ENCODE measurements at places on chromosomes 4 and X.

DNA sequence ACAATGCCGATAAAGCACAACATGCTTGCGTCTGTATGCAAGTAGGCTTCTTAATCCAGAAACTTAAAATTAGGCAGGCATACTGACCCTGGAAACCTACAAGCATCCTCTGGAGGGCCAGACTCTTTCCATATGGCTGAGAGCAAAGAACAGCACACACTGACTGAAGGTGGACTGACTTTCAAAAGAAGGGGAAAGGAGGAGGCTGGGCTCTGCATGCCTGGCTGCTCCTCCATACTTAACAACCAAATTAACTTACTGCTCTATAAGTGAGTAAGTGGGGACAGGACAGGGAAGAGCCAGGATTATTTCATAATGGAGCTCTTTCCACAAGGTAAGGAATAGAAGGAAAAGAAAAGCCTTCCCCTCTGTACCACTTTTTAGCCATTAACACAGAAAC is 55.9 kb upstream of the ATP8A1 start:
- DNase-seq = no peak

GRCh38 chr4:175419236-175419718 is 392.8 kb downstream of the GPM6A start:
- no peak for DNase-seq

DNA sequence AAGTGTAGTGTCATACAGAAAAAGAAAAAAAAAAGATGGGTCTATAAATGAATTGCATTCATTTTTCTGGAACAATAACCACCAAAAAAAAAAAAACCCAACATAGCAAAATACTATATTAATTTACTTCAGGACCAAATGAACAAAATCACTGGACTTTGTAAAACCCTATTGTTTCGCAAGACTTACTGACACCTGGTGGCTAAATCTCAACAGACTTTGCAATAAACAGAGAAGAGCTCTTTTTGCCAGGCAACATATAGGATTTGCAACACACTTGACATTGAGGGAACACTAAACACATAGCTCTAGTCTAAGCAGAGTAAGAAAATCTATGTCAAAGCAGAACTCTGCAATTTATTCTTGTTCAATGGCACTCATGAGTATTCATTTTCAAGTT is 990.2 kb downstream of the STPG2 start:
- peak; percentile 4 for DNase-seq

DNA sequence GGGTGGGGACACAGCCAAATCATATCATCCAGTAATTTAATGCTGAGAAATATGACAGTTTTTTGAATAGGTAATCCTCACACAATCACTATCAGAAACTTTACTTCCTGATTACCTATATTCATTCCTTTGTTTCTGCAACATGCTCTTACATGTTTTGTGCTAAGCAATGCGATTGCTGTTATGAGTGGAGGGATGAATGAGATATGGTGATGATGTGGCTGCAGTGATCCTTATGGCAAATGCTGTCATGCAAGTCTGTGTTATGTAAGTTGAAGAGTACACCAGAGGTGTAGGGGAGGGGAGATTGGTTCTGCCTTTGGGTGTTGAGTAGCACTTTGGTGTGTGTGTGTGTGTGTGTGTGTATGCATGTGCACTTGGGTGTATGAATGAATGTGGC is 14.6 kb downstream of the HERC3 start:
- no peak for DNase-seq

- DNase-seq = no peak
Observed at GRCh38 chrX:78066110-78066509, 37.9 kb upstream of the PGK1 start.

GRCh38 chr4:165799384-165799815 is 73.6 kb upstream of the TLL1 start:
- DNase-seq = no peak

GRCh38 chrX:150038315-150038714 is 100.0 kb upstream of the EOLA2 start:
- DNase-seq = no peak

DNA sequence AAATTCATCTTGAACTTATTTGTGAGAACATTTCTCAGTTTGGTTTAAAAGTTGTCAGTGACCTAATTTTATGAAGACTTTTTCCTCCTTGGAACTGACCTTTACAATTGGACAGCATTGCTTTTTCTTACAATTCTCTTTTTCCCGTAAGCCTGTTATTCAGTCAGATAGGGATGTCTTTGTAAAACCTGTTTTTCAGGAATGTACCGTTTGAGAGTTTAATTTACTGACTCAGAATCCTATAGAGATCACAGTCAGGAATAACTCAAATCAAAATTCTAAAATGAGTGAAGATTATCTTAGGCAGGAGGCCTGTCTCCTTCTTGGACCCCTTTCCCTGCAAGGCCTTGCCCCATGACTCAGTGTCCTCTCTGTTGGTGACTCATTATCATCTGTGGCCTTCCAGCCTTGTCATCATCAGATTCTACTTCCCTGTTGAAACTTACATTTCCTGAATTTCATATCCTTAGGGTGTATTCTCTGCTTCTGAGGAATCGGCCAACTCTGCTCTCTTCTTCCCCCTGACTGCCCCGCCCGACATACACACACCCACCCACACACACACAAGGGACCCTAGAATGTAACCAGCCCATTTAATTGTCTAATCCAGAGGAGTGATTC is 99.8 kb downstream of the ARHGAP10 start:
- DNase-seq = peak; percentile 16

DNA sequence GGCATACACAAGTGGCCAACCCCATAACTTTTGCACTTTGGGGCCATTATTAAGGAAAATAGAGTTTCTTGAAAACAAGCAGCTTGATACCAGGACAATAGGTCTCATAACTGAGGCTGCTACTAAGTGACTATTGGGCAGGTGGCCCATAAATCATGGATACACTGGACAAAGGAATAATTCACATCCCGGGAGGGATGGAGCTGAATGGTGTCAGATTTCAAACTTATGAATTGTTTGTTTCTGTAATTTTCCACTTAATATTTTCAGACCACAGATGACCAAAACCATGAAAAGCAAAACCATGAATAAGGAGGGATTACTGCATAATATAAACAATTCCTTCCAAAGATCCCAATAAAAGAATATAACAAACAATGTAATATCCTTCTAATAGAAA is 114.4 kb downstream of the WDFY3 start:
- no peak for DNase-seq

- no peak for DNase-seq
Observed at GRCh38 chrX:1140236-1140681, 72.2 kb downstream of the CRLF2 start.

- no peak for DNase-seq
Observed at GRCh38 chr4:105503484-105503883, 29.6 kb upstream of the PPA2 start.

DNA sequence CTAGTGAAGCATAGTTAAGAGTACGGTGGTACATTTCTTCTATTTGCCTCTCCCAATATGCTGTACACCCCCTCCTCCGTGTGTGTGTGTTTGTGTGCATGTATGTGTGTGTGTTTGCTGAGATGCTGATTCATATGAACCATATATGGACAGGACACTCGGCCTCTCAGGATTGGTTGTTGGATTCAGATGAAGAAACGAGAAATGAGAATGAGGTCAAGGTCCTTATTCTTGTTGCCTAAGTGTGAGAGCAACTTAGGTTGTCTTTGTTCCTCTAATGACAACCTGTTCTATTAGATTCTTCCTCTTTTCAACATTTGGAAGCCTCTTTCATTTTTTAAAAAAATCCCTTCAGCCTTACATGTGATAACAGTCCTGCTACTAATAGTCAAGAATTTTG is 1387.6 kb downstream of the STIM2 start:
- DNase-seq = no peak
